Activated T-cell treated with anti-CD3 and anti-CD28 coated beads, Interleukin-2, amount 50 U/mL, for 4 hours (primary cell): ENCODE measurements at places on chromosomes 12 and 14. TPM values are rescaled to one million over a fixed set of nuclear protein-coding genes. Genes with fewer than 3 reads are reported as not detected.

DNA sequence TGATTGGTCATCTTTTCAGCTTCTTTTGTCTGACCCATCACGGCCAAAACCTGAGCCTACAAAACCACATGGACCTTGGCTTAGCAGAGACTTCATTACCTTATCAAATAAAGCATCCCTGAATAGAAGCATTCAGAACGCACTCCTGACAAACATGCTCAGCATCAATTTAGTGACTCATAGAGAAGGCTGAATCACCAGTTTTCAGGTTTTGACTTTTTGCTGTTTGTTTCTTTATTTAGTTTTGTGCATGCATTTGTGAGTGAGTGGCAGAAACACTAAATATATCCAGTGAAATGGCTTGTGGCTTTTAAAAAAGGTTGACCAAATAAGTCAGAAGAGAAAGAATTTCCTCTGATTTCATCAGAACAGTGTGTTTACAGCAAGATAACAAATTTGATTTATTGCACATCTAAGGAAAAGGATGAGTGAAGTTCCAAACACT lies 19.0 kb upstream of the OVCH1 start:
- DNase-seq: no peak

GRCh38 chr12:131987552-131987951 lies 37.8 kb downstream of the EP400 start:
- DNase-seq: no peak

DNA sequence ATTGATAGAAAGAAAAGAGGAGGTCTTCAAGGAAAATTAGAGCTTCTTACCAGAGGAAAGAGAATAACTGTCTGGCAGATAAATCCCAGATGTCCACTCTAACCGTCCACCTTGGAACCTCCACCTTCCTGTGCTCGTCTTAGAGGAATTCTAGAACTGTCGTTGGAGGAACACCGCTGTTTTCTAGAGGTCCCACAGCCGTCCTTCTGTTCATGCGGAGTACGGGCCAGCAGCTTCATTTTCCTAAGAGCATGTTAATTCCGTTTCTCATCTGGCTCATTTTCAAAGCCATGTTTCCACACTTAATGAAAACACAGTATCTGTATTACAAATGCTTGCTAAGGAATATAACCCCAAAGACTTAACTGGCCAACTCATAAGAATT lies 107.9 kb upstream of the ESRRB start:
- DNase-seq: no peak

DNA sequence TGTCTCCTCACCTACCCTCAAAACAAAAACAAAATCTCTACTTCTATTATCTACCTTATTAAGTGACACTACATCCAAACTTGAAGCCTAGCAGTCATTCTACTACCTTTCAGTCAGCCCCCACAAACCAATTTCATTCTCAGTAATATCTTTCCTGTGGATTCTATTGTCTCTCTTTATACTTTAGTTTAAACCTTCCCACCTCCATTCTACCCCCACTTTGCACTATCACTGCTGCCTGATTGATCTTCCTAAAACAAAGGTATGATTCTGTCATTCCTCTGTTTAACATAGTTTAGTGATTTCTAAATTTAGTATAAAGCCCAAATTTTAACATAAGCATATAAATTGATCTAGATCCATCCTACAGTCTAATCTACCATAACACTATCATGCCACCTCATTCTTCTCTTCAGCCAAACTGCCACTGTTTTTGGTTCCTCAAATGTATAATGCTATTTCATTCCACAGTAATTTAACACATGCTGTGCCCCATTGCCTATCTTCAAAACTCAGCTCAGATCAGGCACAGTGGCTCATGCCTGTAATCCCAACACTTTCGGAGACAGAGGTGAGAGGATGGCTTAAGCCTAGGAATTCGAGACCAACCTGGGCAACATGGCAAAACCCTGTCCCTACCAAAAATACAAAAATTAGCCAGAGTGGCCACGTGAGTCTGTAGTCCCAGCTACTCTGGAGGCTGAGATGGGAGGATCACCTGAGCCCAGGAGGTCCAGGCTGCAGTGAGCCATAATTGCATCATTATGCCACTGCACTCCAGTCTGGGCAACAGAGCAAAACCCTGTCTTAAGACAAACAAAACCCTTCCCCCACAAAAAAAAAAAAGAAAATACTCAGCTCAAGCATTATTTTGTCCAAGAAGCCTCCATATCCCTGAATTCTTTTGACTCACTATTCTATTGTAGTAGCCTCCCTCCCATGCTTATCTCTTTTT lies 3.1 kb upstream of the STRN3 start:
- DNase-seq: no peak

GRCh38 chr12:118607831-118608230 lies 231.5 kb downstream of the SUDS3 start:
- DNase-seq: no peak

DNA sequence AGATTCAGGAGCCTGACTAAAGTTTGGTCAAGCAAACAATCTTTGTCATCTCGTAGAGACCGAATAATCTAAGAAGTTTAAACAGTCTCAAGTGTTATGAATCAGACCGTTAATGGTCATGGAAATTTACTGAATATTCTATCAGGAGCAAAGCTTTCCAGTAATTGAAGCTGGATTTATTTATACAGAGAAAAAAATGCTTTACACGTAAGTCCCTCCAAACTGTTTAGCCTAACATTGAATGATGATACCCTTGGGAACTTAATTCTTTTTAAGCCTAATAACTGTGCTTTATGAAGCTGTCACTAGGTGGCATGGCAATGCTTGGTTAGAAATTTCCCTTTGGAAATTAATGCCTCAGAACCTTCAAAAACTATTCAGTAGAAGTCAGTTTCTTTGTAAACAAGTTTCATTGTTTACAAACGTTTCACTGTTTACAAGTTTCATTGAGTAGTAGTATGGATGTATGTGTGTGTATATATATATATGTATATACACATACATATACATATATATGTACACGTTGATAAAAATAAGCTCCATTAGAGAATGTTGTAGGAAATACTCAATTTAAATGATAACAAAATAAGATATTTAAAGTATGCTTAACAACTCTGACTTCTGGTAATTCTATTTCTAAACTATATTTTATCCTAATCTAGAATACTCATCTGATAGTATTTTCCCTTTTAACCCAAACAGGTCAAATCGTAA lies 32.1 kb downstream of the DEPDC4 start:
- DNase-seq: no peak

- no peak for DNase-seq
Observed at GRCh38 chr12:119100933-119101332, 77.8 kb upstream of the HSPB8 start.

DNA sequence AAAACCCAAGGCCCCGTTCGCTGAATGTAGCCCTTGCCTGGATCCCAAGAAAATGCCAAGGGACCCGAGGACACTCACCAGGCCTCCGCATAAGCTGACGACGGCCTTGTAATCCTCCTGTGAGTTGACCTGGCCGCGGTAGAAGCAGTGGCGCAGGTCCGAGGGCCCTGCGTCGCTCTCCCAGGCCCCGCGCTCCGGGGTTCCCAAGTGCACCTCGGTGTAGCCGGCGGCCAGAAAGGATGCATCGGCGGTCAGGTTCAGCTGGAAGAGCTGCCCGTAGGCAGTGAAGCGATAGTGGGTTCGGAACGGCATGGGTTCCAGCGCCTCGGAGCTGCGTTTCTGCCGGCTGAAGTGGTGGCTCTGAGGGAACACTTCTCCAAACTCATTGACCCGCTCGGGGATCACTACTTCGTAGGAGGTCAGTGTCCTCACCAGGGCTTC lies 1.2 kb downstream of the ADAMTS20 start:
- no peak for DNase-seq

DNA sequence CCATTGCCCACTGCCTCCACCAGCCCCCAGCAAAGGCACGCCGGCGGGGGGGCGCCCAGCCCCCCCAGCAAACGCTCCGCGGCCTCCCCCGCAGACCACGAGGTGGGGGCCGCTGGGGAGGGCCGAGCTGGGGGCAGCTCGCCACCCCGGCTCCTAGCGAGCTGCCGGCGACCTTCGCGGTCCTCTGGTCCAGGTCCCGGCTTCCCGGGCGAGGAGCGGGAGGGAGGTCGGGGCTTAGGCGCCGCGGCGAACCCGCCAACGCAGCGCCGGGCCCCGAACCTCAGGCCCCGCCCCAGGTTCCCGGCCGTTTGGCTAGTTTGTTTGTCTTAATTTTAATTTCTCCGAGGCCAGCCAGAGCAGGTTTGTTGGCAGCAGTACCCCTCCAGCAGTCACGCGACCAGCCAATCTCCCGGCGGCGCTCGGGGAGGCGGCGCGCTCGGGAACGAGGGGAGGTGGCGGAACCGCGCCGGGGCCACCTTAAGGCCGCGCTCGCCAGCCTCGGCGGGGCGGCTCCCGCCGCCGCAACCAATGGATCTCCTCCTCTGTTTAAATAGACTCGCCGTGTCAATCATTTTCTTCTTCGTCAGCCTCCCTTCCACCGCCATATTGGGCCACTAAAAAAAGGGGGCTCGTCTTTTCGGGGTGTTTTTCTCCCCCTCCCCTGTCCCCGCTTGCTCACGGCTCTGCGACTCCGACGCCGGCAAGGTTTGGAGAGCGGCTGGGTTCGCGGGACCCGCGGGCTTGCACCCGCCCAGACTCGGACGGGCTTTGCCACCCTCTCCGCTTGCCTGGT lies at the start of gene CDKN1B:
CDKN1B (plus strand) TSS at position 576 of the 793 bp plus-strand sequence. CDS start 472 bp downstream, outside the sequence.
- DNase-seq: peak; percentile 78

DNA sequence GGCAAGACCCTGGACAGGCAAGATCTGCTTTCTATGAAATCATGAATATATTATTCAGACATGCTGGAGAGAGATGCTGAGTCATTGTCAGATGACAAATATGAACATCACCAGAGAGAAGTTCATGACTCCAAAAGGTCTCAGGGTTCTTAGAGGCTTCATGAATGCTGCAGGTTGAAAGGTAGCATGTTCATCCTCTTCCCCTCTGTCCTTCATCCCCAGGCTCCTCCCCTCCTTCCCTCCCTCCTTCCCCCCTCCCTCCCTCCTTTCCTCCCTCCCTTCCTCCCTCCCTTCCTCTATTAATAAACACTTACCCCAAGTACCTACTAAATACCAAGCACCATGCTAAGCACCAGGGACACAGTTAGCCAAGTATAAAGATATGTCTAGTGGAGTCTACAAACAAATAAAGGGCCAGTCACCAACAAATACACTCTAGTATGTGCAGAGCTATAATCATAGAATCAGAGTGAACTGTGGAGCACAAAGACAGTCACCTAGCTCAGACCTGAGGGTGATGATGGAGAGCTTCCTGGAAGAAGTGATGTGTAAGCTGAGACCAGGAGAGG lies 46.2 kb downstream of the RPH3A start:
- DNase-seq: no peak

GRCh38 chr14:35576260-35576659 lies 42.3 kb downstream of the INSM2 start:
- DNase-seq: no peak

DNA sequence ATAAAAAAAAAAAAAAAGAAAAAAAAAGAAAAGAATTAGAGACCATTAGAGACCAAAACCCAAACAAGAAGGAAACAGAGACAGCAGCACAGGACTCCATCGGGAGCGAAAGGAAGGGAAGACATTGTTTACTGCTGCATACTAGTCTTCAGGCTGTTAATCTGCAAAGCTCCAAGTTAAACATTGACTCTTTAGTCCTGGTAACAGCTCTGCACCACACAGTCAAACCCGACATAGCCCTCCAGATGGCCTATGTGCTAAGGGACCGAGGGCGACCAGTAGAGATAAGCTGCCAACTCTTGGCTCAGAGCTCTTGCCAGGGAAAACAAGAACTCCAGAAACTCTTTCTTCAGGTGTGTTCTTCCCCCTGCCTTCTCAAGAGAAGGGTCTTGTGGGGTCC lies 7.8 kb downstream of the P2RX4 start:
- no peak for DNase-seq

Gene KLRK1
- total RNA-seq: 57.0 TPM

Gene ACOT4
- total RNA-seq: 2.3 TPM

Gene NANOG
- 0.33 TPM for total RNA-seq

Gene PLEKHA5
- 2.0 TPM for total RNA-seq
